ENCODE measurements at places on chromosomes 12 and 14.

DNA sequence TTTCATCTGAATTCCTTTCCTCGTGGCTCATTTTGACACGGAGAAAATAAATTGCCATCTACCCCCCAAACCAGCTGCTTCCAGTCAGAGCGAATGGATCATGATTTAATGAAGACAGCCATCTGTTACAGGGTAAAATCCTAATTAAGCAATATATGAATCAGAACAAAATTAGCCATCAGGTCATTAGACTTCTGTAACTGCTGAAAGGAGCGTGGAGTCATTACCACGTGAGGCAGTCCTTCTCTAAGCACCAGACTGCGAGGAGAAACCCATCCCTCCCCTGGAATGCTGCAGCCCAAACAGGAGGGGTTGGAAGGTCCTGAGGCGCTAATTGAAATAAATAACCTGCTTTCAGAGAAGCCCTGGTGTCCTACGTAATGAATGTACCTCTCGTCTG lies 51.1 kb upstream of the TCL1A start:
- no peak for DNase-seq

DNA sequence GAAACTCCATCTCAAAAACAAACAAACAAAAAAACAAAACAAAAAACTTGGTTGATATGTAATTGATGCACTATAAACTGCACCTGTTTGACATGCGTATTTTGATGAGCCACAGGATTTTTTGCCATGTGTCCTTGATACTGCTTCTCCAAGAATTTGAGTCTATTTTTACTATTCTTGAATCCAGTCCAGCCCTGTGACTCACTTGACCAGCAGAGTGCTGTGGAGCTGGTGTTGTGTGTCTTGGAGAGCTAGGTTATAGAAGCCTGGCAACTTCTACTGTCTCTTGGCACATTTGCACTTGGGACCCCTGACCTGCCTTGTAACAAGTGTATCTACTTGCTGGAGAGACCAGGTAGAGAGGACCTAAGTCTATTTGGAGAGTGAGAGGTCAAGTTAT lies 52.0 kb downstream of the KLRG1 start:
- DNase-seq = no peak

DNA sequence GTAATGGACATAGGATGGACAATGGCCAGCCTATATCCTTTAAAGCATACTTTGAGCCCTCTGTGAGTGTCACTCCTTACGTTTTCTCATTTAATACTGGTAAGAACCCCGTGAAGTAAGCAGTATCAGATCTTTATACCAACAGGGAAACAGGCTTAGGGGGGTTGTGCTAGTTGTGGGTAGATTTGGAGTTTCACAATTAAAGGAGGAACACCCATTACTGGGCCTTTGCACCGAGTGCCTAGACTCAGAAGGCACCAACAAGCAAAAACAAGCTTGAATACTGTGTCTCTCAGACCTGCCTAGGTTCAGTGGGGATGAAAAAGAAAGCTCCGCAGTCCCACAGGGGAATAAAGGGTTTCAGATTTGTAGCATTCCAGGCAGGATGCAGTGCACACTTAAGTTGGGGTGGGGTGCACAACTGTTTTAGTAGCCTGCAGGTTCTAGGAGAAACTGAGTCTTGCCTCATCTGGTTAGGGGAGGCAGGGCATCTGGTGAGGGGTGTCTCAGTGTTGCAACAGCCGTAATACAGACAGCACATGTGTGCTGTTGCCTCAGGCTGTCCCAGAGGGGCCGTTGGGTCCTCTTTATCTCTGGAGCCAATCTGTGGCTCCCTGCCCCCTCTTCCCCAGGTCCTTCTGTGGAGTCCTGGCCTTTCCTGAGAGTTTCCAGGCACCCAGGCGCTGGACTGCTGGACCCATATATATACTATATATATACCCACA lies 51.2 kb downstream of the IRAK3 start:
- DNase-seq = no peak

DNA sequence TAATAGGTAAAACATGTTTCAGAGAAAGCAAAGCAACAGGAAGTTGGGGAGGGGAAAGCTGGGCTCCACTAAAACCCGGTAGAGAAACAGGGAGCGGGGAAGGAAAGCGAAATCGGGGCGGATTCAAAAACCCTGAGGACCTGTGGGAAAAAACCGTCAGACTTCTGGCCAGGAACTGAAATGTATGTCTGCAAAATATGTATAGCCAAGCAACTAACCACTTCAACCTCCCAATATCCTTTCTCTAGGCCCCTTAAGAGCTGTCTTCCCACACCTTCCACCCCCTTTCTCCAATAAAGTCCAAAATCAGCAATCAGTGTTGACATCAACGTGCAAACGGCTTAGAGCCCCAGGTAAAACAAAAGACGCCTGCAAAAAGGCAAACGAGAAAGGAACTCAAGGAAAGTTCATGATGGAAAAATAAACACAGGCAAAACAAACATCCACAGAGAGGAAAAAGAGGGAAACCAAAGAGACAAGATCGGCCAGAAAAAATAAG lies 32.8 kb downstream of the SIX1 start:
- DNase-seq = no peak

DNA sequence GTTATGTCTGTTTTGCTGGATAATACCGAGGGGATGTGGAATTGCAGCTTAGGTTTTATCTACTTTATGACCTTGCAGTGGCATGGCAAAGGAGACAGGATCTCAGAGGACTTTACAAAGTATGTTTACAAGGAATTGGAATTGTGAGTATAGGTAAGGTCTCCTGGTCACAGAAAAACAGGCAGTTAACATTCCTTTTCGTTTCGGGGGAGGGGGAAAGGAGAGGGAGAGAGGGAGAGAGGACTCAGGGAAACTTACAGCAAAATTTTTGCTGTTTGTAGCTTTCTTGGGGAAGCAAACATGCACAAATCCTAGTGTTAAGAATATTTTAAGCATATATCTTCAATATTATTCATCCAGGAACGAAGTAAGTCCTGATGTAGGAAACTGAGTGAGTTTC lies 590.5 kb upstream of the LRFN5 start:
- no peak for DNase-seq

- DNase-seq = no peak
Observed at GRCh38 chr12:10705655-10706054, 17.5 kb downstream of the YBX3 start.

GRCh38 chr12:1034243-1034642 lies 43.2 kb downstream of the ERC1 start:
- no peak for DNase-seq

GRCh38 chr12:800401-800800 lies 48.0 kb downstream of the WNK1 start:
- no peak for DNase-seq

DNA sequence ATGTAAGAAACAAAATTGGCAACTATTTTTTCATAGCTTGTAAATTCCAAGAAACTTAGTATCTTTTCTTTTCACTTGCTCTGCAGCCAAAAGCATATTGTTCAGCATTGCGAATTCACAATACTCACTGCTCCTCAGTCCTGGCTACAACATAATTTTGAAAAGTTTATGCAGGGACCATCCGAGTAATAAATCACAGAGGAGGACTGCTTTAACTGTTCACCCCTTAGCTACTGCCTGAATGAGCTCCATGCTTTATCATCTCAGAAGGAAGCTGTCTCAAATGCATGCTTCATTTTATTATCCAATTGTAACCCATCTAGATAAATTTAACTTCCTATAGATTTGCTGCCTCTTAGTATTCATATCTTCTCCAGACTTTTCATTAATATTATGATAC lies 827.8 kb downstream of the DIO2 start:
- no peak for DNase-seq

DNA sequence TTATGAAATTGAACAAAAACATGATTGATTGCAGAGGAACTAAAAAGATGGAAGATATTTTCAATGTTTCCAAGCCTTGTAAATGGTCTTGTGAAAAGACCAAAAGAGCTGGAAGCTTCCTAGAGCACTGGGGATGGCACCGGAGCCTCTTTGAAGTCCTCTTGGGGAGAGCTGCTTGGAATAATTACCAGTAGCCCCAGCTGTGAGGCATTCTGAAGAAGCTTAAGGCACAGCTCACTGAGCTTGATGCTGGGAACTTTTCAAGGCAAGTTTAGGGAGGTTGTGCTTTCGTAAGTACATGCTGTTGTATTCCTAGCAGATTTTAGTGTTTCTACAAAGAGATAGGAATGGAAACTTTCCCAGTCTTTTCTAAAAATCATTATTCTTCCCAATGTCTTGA lies 13.9 kb downstream of the PDZRN4 start:
- no peak for DNase-seq

- DNase-seq = no peak
Observed at GRCh38 chr12:67928621-67929383, 60.4 kb upstream of the IFNG-AS1 start.

DNA sequence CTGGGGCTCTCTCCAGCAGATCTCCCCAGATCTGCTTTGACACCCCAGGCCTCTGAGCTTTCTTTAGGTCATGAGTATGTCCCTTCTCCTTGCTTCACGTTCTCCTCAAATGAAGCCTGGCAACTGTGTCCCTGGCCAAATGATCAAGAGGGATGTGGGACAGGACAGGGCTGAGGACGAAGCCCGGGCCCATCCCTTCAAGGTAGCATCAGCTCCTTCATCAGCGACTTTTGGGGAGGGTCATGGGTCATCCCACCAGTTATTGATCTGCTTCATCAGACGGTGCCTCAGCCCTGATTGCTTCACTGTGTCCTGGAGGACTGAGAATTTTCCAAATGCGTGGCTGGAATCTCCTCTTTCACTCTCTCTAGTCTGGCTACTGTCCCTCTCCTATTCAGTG lies 32.3 kb downstream of the ACADS start:
- DNase-seq = no peak

DNA sequence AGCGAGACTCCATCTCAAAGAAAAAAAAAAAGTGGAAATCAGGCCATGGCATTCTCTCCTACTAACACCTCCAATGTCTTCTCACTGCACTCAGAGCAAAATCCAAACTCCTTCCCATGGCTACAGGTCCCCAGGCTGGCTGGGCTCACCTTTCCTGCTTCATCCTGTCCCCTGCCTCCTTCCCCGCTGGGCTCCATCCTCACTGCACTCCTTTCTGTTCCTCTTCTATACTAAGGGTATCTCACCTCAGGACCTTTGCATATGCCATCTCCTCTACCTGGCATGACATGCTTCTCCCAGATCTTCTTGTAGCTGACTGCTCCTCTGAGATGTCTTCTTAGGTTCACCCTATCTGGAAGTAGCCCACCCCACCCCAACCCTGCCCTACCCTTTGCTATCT lies 111.1 kb downstream of the DPF3 start:
- DNase-seq = no peak

DNA sequence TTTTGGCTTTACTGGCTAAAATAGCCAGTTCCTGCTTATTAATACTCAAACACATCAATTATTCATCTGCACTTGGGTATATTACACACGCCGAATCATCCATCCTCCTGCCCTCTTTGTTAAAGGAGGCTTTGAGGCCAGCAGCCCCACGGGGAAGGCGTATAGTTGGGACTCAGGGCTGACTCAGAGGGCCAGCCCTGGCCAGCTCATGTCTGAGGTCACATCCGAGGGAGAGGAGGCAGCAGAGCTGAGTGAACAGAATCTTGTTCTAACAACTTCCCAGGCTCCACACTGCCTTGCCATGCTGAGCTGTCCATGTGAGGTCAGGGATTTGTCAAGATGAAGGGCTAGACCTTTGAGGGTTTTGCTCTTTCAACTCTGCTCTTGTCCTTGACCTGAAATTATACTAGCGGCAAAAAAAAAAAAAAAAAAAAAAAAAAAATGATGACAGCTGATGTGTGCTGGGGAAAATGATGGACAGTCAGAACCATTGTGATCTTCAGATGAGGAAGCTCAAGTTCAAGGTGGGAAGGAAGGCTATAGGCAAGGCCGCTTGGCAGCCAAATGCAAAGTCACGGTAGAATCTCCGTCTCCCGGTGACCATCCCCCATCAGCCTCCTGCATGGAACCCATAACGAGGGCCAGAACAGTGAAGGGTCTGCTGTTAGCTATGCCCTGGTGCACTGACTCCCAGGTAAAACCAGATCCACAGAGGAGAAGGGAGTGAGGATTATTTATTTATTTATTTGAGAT lies 12.5 kb upstream of the MARK3 start:
- DNase-seq = peak; percentile 67

GRCh38 chr12:130455161-130455560 lies 117.5 kb downstream of the PIWIL1 start:
- DNase-seq = no peak

- no peak for DNase-seq
Observed at GRCh38 chr12:42128327-42128726, 16.3 kb downstream of the GXYLT1 start.

DNA sequence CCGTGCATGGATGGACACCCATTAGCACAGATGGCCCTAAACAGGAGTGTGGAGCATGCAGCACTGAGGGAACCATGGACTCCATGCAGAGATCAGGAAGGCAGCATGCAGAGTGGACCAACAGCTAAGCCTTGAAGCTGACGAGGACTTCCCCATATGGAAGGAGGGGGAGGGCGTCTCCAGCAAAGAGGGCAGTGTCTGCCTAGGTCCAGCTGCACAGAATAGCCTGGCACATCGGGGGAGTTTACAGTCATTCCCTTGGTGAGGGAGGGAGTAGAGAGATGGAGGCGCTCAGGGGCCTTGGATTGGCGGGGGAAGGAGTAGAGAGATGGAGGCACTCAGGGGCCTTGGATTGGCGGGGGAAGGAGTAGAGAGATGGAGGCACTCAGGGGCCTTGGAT lies 64.5 kb downstream of the ANKRD9 start:
- DNase-seq = no peak

DNA sequence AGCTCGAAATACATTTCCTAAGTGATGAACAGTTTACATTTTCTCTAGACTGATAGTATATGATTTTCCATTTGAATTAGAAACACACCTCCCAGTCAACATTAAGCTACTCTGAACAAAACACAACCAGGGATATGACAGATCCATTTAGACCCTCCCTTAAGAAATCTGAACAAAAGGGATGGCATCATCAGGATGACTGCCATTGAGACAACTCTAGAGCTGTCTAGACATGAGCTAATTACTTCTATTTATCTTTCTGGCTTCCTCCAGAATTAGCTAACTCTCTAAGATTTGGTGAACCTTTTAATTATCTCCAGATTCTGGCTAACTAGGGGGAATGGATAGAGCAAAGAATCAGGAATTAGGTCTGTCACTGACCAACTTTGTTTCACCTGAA lies 92.9 kb upstream of the IGF1 start:
- DNase-seq = no peak

GRCh38 chr12:64008596-64008995 lies 164.1 kb downstream of the SRGAP1 start:
- DNase-seq = no peak

DNA sequence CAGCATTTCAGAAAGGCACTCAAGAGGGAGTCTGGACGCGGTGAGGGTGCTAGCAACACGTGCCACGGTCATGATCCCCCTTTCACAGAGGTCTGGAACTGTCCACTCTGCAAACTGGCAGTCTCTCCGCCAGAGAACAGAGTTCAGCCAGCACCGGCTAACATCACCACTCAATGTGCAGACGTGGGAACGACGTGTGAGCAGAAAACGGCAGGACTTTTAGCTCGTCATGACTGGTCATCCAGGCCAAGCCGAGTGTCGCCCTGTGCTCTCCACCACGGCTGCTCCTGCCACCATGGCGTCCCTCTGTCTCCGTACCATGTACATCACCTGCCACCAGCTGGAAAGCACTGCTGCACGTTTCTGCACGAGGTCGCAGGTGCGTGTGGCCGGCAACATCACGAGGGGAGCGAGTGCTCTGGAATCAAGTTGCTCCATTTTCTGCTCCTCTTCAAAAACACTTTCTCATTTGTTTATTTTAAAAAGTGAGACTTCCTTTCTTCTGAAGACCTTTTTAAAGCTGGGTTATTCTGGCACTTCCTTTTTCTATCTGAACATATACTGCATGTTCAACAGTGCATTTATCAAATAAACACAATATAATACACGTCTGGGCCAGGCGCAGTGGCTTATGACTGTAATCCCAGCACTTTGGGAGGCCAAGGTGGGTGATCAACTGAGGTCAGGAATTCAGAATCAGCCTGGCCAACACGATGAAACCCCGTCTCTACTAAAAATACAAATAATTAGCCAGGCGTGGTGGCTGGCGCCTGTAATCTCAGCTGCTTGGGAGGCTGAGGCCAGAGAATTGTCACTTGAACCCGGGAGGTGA lies 28.0 kb downstream of the SLC15A4 start:
- no peak for DNase-seq
